ENCODE measurements at places on chromosomes 6 and 20.

- DNase-seq, result no peak
Observed at GRCh38 chr20:36541768-36542488, 609 bp downstream of the MYL9 start.

- no peak for DNase-seq
Observed at GRCh38 chr6:3449750-3450305, 7.0 kb downstream of the SLC22A23 start.

GRCh38 chr20:51368461-51369211, 173.9 kb downstream of the NFATC2 start:
- DNase-seq, result no peak

DNA sequence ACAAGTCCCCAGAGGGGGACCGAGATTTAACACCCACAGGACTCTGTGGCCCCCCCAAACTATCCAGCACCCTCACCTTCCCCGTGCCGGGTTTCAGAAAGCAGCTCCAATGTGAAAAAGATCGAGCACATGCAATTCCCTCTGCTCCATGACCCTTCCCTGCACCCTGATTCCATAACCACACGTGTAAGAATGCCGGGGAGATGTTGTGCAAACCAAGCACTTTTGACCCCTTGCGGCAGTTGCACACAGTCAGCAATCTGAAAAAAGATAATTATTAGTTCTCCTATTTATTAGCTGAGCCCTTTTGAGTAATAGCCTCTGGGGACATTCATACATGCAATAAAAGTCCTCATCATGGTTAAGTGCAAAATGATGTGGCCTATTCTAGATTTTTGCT, 13.0 kb downstream of the FOXQ1 start:
- DNase-seq, result no peak

DNA sequence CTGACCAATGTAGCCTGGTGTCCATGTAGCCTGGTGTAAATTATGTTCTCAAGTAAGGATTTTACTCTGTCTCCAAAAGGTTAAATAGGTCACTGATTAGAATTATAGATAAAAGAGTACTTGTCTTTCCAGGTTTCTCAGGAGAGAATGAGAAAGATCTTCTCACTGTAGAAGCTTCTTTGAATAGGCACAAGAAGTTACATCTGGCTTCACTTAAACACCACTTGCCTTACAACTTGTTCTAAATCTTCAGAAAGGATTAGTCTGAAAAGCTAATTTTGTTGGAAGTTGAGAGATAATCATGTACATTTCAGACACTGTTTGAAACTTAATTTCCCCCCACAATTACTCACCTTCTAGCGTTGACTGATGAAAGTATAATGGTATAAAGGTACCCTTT, 275.3 kb downstream of the FARS2 start:
- no peak for DNase-seq

GRCh38 chr6:16832721-16833120, 71.5 kb upstream of the ATXN1 start:
- no peak for DNase-seq

- no peak for DNase-seq
Observed at GRCh38 chr6:104486035-104486434, 373.7 kb downstream of the HACE1 start.

- DNase-seq, result no peak
Observed at GRCh38 chr20:3887876-3888620, 1.1 kb upstream of the PANK2 start.

DNA sequence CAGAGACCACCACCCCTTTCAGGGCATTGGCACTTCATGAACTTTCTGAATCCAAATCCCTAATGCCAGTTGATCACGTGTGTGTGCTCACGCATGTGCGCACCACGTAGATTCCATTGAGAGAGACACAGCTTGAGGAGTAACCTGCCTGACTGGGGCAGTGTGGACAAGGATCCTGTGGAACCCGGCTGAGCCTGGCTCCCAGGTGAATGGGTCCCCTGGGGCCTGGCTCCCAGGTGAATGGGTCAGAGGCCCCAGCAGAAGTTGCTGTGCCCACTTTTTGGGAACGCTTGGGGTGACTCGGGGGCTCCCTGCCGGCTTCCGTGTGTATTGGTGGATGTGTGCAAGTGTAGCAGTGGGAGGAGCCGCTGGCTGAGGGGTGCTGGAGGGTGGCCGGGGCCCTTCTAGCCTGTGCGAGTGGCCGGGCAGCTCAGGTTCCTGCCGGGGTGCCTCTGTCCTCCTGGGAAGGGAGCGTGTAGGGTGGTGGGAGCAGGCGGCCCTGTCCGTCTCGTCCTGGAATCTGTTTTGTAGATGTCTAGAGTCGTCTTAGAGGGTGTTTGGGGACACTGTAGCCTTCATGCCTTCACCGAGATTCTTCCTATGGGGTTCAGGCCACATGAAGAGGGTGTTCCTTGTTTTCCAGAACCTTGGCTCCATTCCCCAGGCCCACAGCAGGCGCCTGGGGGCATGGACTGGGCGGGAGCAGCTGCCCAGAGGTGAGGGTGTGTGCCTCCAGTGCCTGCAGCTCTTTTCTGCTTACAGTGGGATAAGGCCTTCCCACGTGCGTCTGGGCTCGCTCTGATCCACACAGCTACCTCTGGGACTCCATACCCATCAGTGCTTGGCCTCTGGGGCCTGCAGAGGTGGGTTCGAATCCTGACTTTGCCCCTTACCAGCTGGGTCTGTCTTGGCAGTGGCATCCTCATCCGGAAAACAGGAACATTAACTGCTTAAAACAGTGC, 3.2 kb downstream of the RBM38 start:
- no peak for DNase-seq

DNA sequence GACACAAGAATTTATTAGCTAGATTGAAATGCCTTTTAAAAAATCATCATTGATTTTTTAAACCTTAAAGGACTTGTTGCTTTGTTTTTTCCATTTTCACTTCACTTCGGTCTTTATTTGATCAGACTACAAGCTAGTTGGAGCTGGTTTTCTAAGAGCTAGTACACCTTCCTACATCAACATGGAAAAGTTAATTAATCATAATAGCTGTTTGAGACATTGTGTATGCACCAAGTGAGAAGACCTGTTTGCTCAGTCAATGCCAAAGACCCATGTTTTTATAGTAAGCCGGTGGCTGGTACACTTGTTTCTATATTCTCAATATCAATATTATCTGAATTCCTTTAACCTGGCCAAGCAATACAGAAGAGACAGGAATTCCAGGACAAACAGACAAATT, 310.2 kb upstream of the SGK1 start:
- DNase-seq, result no peak

DNA sequence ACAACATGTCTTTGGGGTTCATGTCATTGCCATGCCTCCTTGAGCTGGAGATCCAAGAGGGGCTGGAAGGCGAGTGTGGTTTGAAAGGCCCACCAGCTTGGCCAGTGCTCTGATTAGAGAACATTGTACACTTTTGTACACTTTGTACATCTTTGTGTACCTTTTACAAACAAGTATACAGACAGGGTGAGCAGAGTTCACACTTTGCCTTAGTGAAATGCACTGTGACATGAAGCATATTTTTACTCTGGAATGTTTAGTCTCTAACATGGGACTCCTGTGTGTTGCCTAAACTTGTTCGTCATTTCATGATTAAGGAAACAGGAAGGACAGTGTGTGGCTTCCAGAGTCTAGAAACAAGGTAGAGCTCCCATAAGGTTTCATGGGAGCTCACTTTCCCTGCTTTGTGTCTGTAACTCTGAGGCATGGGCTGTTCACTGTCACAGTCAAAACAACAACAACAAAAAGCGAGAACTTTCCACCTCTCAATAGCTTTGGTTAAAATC, 225.8 kb upstream of the SOX4 start:
- DNase-seq, result no peak

DNA sequence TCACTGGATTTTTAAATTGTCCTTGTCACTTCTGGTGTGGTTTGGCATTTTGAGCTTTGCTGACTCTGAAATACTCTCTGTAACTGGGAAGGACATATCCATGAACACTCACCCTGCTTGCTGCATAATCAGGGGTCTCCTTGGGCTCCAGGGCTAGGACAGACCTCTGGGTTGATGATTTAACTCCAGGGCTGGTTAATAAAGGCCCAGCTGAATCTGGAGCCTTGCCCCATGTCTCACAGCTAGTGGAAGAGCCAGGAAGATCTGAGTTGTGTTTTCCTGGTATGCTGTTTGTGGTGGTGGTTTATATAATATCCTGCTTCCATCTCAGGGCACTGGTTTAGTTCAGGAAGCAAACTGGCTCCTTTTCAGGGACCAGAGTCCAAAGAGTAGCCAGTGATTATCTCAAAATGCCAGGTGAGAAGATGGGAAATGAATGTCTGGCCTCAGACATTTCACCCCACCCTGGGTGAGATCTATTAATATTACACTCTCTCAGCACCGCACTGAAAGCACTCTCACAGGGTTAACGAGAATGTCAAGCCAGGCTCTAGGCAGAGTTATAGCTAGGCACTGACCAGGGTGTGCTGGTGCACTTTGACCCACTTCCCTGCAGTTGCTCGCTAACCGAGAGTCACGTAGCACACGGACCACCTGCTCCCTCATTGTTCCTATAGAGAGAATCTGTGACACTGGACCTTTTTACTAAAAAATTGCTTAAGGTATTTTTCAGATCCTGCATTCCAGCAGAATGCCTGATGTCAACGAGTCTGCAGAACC, 90.1 kb upstream of the SLC22A16 start:
- DNase-seq, result no peak

- DNase-seq, result no peak
Observed at GRCh38 chr6:158573542-158573931, 13.6 kb downstream of the TMEM181 start.

- DNase-seq, result no peak
Observed at GRCh38 chr6:166333172-166333995, 9.0 kb downstream of the SFT2D1 start.

DNA sequence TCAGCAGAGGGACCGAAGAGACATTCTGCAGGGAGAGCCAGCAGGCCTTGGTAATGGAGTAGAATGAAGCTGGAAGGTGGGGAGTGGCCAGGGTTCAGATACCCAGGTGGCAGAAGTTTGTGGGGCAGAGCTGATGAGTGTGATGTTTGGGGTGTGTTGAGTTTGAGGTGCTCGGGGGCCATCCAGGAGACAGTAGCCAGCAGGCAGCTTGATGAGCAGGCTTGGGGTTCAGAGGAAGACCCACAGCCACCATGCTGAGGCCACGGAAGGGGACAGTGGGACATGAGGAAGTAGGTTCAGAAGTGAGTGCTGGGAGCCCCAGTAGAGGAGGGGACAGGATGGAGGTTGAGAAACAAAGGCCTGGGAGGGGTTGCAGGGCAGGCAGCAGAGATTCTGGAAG, 11.1 kb upstream of the FOXS1 start:
- no peak for DNase-seq

DNA sequence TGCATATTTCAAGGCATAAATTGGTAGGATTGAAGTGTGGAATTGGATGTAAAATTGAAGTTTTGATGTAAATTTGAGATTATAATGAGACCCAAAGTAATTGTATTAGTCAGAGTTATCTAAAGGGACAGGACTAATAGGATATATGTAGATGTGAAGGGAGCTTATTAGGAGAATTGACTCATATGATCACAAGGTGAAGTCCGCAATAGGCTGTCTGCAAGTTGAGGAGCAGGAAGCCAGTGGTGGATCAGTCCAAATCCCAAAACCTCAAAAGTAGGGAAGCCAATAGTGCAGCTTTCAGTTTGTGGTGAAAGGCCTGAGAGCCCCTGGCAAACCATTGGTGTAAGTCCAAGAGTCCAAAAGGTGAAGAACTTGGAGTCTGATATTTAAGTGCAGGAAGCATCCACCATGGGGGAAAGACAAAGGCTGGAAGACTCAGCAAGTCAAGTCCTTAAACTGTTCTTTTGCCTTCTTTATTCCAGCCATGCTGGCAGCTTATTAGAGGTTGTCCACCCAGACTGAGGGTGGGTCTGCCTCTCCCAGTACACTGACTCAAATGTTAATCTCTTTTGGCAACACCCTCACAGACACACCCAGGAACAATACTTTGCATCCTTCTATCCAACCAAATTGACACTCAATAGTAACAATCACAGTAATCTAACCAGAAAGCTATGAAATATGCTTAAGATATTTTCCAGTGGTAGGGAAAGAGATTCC, 442.6 kb upstream of the PTCHD4 start:
- DNase-seq, result no peak

DNA sequence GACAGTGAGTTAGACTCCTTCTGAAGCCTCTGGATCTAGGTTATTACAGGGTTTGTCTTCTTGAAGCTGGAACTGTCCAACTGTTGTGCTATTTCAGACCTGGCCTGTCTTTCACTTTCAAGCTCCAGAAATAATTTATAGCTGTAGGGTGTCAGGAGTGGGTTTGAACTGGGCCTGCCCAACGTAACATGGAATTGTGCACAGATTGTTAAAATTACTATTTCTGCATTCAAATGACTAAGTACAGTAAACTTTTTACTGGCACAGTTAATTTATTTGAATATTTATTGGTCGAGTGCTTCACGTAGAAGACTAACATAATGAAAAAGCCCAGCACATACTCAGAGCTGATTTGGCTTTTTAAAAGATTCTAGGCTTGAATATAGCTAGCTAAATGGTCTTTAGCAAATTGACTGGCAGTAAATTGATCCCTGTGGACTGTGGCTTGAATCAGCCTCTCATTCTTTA, 74.3 kb downstream of the ARID1B start:
- DNase-seq, result no peak

- peak; percentile 87 for DNase-seq
Observed at GRCh38 chr6:26157251-26158075, 70.2 kb downstream of the HFE start.

GRCh38 chr20:52843425-52843824, 128.7 kb upstream of the TSHZ2 start:
- no peak for DNase-seq

- DNase-seq, result peak; percentile 43
Observed at GRCh38 chr20:58212636-58213035, 15.8 kb downstream of the ANKRD60 start.

GRCh38 chr6:114467931-114468330, 125.1 kb upstream of the HS3ST5 start:
- DNase-seq, result no peak

All from NCI-H1930 (cell line).